Psoas muscle (tissue), 8 donors: ENCODE measurements at places on chromosomes 2 and 18. TPM values are rescaled to one million over a fixed set of nuclear protein-coding genes. Genes with fewer than 3 reads are reported as not detected.

STARD6 gene
- not detected for total RNA-seq

TNS1 gene
- total RNA-seq: 231 TPM

GDF7 gene
- 0.30 TPM for total RNA-seq

DNA sequence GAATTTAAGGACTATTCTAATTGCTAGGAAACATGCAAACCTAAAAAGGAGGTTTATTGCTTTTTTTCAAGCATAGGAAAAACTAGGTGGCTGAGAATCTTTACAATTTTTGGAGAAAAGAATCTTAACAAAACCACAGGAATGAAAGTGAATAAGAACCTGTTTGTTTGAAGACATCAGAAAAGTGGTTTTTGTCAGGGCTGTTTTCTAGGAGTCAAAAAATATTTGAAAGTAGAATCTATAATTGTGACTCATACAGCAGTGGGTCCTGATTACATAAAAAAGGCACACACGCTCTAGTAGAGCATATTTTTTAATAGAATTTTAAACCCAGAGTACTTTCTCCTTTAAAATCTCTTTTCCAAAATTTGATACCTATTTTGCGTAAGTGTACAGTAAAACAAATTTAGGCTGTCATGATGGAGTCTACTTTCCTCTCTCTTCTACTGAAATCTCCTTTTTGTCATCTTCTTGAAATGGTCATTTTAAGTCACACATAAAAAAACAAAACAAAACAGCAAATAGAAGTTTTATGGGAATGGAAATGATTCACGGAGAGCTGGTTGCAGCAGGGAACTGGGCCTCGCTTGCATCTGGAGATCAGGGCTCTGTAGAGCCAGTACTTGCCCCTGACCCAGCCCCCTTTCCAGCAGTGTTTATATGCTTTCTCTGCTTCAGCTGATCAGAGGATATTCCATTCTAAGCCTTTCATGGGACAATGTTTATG, 59.1 kb upstream of the PELI1 start:
- H3K4me3 ChIP-seq: peak overlapping the region; percentile 60
- no peaks in the 10 kb centered on the region for H3K27me3 ChIP-seq
- peaks cover 27% of the 10 kb centered on the region for H3K4me1 ChIP-seq

- no peaks in the 10 kb centered on the region for H3K4me1 ChIP-seq
- no peak overlapping the region for H3K4me3 ChIP-seq
- no peaks in the 10 kb centered on the region for H3K27me3 ChIP-seq
- no peak overlapping the region for H3K27ac ChIP-seq
Observed at GRCh38 chr2:30326497-30326896, 95.2 kb downstream of the LBH start.

DNA sequence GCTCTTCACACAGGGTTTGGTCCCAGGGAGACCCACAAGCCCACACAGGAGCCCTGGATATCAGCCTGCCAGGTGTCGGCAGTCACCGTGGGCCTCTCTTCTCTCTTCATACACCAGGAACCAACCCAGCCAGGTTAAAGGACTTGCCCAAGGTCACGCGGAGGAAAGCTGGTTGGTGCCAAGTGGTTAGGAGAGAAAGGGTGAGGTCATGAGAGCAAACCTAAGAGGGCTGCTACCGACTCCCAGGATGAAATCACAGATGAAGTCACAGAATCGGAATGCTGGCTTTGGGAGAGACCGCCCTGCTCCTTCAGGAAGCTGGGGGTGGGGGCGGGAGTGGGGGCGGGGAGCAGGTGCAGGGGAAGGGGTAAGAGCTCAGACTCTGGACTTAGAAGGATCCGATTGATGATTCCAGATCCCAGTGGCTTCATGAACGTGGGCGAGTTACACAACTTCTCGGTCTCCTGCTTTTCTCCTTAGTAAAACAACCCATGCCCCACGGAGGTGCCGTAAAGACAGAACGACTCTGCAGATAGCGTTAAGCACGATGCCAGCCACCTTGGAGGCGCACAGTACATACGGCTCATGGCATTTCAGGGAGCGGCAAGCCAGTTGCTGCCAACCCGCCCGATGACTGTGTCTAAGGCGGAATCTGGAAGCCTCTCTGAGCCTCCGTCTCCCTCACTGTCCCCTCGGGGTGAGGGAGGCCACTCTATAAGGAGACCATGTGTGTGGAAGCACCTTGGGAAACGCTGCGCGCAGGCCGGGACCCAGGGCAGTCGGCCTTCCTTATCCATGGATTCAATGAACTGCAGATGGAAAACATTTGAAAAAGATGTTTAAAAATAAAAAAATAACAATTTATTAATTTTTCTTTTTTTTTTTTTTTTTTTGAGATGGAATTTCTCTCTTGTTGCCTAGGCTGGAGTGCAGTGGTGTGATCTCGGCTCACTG, 23.0 kb upstream of the TAF1B start:
- H3K36me3 ChIP-seq: no peaks in the 10 kb centered on the region
- no peaks in the 10 kb centered on the region for H3K27me3 ChIP-seq
- H3K27ac ChIP-seq: no peak overlapping the region
- no peaks in the 10 kb centered on the region for H3K4me1 ChIP-seq

GRCh38 chr2:215966951-215967350, 46.4 kb downstream of the MREG start:
- DNase-seq: no peak
- H3K4me1 ChIP-seq: no peaks in the 10 kb centered on the region
- no peaks in the 10 kb centered on the region for H3K36me3 ChIP-seq
- H3K27me3 ChIP-seq: no peaks in the 10 kb centered on the region

DNA sequence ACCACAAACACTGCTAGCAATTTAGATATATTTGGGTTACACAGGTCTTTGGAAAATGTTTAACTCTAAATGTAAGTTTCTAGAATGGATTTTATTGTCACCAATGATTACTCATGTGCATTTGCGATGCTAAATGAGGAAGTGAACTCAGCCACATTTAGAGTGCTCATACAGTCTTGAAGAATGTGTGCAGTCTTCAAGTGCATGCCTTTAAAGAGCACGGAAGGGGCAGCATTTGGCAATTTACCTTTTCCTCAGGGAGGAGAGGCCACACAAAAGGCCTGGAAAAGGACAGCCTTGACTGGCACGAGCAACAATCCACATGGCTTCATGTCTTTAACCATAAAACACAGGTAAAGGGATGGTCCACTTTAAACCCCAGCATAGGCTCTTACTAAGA, 78.5 kb upstream of the STK17B start:
- no peaks in the 10 kb centered on the region for H3K36me3 ChIP-seq
- DNase-seq: no peak
- no peak overlapping the region for H3K27ac ChIP-seq
- H3K4me1 ChIP-seq: no peaks in the 10 kb centered on the region
- H3K4me3 ChIP-seq: no peak overlapping the region

DNA sequence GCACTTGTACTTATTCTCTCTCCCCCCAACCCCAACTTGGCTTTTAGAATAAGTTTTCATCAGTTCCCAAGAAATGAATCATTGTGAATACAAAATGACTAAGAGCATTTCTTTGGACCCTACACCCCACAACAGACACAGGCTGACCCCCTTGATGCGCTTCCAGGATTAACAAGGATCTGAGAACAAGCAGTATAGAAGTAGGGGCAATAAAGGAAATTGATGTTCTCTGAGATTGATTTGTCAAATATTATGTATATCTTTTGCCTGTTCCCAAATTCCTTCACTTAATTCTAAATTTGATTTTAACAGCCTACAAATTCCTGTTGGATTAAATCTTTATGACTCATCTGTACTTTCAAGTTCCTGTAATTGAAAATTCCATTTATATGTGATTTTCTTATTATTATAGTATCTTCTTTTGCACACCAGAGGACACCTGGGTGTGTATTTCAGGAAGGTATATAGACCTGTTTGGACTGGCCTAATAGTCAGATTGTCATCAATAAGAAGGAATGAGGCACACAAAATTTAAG, 10.2 kb upstream of the PTPN4 start:
- no peaks in the 10 kb centered on the region for H3K36me3 ChIP-seq
- no peak overlapping the region for H3K27ac ChIP-seq
- peaks cover 9% of the 10 kb centered on the region for H3K4me1 ChIP-seq
- no peaks in the 10 kb centered on the region for H3K27me3 ChIP-seq
- no peak overlapping the region for H3K4me3 ChIP-seq
- no peak for DNase-seq

GRCh38 chr2:191311627-191312026, 66.4 kb downstream of the MYO1B start:
- H3K4me3 ChIP-seq: no peak overlapping the region
- no peaks in the 10 kb centered on the region for H3K27me3 ChIP-seq
- no peaks in the 10 kb centered on the region for H3K36me3 ChIP-seq
- H3K27ac ChIP-seq: no peak overlapping the region
- no peak for DNase-seq

- no peaks in the 10 kb centered on the region for H3K36me3 ChIP-seq
- DNase-seq: no peak
- peaks cover 3% of the 10 kb centered on the region for H3K27me3 ChIP-seq
- H3K27ac ChIP-seq: peak overlapping the region; percentile 72
Observed at GRCh38 chr2:10865841-10866240, 45.9 kb upstream of the KCNF1 start.

- no peaks in the 10 kb centered on the region for H3K27me3 ChIP-seq
- no peaks in the 10 kb centered on the region for H3K36me3 ChIP-seq
- H3K4me1 ChIP-seq: peaks cover 61% of the 10 kb centered on the region
- peak overlapping the region; percentile 93 for H3K27ac ChIP-seq
Observed at GRCh38 chr18:9104244-9104901, 1.9 kb downstream of the NDUFV2 start.

DNA sequence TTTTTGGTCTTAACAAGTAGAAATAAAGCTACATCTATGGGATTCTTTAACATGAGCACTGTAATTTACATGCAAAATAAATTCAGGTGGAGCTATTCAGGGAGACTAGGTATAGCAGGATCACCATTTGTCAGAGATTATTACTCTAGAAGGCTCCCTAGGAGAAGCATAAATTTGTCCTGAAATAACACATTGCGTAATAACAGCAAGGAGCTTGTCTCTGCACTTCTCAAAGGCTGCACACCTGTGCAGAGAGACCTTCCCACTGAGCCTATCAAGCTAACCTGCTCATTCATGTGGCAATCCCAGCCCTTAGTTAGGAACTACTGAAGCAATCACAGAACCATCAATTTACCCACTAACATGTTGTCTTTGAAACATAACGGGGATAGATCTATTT, 437.4 kb upstream of the MC4R start:
- no peaks in the 10 kb centered on the region for H3K4me1 ChIP-seq
- no peaks in the 10 kb centered on the region for H3K27me3 ChIP-seq
- DNase-seq: no peak
- no peaks in the 10 kb centered on the region for H3K36me3 ChIP-seq
- H3K4me3 ChIP-seq: no peak overlapping the region

GRCh38 chr2:202479610-202480009, 103.5 kb downstream of the BMPR2 start:
- DNase-seq: no peak
- no peak overlapping the region for H3K27ac ChIP-seq
- no peaks in the 10 kb centered on the region for H3K4me1 ChIP-seq
- H3K36me3 ChIP-seq: no peaks in the 10 kb centered on the region
- no peak overlapping the region for H3K4me3 ChIP-seq

DNA sequence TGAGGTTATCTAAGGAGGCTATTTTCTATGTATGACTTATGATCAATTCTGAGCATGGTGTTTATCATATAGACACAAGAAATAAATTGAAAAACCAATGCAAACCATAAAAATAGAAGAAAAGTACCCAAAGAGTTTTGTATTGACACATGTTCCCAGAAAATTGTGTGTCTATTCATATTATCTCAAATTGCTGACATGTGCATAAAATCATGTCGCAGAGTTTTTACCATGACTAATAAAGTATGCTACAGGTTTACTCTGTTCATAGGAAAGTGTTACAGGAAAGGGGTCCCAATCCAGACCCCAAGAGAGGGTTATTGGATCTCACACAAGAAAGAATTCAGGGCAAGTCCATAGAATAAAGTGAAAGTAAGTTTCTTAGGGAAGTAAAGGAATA, 290.7 kb upstream of the NRXN1 start:
- no peaks in the 10 kb centered on the region for H3K27me3 ChIP-seq
- no peak overlapping the region for H3K4me3 ChIP-seq
- no peak for DNase-seq

DNA sequence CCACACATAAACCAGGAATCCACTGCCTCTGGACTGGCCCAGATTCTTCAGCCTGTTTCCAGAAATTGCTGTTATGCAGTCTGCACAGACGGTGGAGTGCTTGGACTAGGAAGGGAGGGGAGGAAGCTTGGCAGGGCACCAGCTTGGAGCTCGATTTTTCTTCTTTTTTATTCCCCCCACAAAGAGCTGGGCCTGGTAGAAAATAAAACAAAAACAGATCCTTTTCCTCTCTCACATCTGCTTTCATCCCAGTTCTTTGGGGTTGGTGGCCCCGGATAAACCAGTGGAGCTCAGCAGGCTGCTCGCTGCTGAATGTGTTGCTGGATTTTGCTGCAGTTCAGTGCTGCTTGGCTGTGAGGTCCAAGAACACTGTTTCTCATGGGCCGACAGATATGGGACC, 16.0 kb downstream of the LRRTM1 start:
- no peak for DNase-seq
- H3K4me3 ChIP-seq: no peak overlapping the region
- H3K27ac ChIP-seq: no peak overlapping the region

- no peaks in the 10 kb centered on the region for H3K4me1 ChIP-seq
- H3K27me3 ChIP-seq: no peaks in the 10 kb centered on the region
- no peaks in the 10 kb centered on the region for H3K36me3 ChIP-seq
- H3K27ac ChIP-seq: no peak overlapping the region
- no peak overlapping the region for H3K4me3 ChIP-seq
- DNase-seq: no peak
Observed at GRCh38 chr2:122138561-122138960, 383.1 kb downstream of the TSN start.

GRCh38 chr2:200155652-200156051, 150.8 kb upstream of the SPATS2L start:
- H3K27me3 ChIP-seq: no peaks in the 10 kb centered on the region
- no peaks in the 10 kb centered on the region for H3K36me3 ChIP-seq
- DNase-seq: no peak
- H3K4me1 ChIP-seq: no peaks in the 10 kb centered on the region
- H3K4me3 ChIP-seq: peak overlapping the region; percentile 61

GRCh38 chr18:9478545-9478944, 3.2 kb downstream of the RALBP1 start:
- peaks cover 21% of the 10 kb centered on the region for H3K36me3 ChIP-seq
- H3K27me3 ChIP-seq: no peaks in the 10 kb centered on the region
- H3K27ac ChIP-seq: no peak overlapping the region

DNA sequence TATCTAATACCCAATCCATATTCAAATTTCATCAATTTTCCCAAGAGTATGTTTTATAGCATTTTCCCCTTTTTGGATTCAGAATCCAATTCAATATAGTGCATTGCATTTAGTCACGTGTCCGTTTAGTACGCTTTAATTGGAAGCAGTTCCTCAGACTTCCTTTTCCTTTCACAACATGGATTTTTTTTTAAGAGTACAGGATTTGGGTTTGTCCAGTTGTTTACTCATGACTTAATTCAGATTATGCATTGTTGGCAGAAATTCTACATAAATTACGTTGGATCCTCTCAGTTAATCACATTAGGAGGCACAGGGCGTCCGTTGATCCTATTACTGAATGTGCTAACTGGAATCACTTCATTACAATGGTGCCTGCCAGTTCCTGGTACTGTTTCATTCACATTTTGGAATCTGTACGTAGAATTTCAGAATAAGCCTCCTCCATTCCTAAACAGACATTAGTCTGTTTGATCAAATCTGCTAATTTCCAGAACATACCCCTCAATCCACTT, 70.0 kb upstream of the ATIC start:
- no peak overlapping the region for H3K27ac ChIP-seq
- no peak overlapping the region for H3K4me3 ChIP-seq
- no peaks in the 10 kb centered on the region for H3K27me3 ChIP-seq
- no peak for DNase-seq
- H3K36me3 ChIP-seq: no peaks in the 10 kb centered on the region

- H3K4me1 ChIP-seq: no peaks in the 10 kb centered on the region
- H3K27ac ChIP-seq: no peak overlapping the region
- H3K36me3 ChIP-seq: no peaks in the 10 kb centered on the region
- H3K27me3 ChIP-seq: no peaks in the 10 kb centered on the region
- H3K4me3 ChIP-seq: no peak overlapping the region
Observed at GRCh38 chr2:139365189-139365588, 585.0 kb upstream of the NXPH2 start.
